ENCODE measurements at places on chromosomes 11 and 22.

DNA sequence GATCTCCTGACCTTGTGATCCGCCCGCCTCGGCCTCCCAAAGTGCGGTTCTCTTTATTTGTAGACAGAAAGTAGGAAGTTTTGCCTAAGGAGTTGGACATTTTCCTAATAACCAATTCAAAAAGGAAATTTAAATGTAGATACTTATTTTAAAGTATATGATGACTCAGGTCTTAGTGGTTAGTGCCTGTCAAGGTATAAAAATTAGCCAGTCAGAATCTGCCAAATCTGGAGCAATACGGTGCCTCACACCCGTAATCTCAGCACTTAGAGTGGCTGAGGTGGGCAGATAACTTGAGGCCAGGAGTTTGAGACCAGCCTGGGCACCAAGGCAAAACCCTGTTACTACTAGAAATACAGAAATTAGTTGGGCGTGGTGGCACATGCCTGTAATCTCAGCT is 86.7 kb upstream of the RASSF10 start:
- no peak for DNase-seq

DNA sequence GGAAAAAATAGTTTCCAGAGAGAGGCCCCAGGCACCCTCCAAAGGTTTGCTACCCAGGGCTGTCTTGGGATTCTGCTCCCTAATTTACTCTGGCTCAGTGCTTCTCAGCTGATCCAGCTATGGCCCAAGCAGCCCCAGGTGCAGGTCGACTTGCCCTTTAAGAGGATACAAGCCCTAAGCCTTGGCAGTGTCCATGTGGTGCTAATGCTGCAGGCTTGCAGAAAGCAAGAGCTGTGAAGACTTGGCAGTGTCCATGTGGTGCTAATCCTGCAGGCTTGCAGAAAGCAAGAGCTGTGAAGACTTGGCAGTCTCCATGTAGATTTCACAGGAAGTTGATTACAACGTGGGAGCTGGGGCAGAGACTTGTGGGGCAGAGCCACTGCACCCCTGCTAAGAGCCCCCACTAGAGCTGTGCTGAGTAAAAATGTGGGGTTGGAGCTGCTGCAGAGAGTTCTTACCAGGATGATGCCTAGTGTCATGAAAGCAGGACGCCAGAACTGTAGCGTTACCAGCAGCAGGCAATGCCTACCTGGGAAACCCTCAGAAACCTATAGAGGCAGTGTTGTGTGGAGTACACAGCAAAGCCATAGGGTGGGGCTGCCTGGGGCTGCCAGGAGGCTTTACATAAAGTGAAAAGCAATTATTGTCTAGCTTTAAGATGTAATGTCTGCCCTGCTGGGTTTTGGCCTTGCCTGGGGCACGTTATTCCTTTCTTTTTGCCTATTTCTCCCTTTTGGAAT is 16.1 kb upstream of the OR52K1 start:
- no peak for DNase-seq

GRCh38 chr11:87019613-87020271 is 18.0 kb upstream of the TMEM135 start:
- DNase-seq, result no peak

DNA sequence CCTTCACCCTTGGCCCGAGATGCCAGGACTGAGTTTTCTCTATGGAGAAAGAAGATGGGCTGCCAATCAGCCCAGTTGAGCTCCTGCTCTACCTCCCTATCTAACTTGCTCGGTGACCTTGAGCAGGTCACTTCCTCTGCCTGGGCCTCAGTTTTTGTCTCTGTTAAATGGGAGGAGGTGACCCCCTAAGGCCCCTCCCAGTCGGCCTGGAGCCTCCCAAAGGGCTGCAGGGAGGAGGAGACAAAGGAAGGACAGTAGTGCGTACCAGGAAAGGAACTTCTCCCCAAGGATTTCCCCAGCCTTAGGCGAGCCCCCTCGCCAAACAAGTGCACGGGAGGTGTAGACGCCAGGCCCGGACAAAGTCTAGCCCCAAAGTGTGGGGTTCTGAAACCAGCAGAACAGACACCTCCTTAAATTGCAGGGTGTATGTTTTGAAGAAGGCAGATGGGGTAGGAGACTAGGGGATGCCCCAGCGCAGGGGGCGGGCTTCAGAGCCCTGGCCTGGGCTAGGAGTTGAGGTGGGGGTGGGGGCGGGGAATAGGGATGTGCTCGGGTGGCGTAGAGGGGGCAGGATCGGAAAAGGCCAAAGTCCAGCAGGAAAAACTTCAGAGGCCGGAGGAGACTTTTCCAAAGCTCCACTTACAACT is 1.0 kb downstream of the CBX7 start:
- DNase-seq, result no peak

DNA sequence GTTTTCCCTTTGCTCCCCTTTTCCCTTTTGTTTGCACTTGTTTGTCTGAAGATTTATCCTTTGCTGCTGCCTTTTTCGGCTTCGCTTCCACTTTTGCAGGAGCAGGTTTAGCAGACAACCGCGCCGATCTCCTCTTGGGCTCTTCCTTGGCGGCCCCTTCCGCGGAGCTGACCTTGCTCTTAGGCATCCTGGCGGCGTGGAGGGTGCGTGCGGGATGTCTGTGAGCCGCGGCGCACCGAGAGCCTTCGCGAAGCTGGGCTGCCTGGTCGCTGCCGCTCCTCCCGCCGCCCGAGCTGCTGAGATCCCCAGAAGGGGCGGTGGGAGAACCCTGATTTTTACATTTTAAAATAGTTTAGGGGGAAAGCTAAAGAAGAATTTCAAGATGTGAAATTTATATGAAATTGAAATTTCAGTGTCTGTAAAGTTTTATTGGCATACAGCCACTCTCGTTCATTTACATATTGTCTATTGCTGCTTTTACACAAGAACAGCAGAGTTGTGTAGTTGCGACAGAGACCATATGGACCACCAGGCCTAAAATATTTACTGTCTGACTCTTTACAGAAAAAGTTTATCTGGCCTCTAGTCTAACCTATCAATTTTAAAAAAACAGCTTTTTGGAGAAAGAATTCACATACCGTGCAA is 105.2 kb upstream of the RRM1 start:
- DNase-seq, result no peak

- DNase-seq, result no peak
Observed at GRCh38 chr11:27171376-27171958, 130.9 kb downstream of the BBOX1 start.

GRCh38 chr11:91396236-91397133 is 828.1 kb upstream of the FAT3 start:
- no peak for DNase-seq

- DNase-seq, result no peak
Observed at GRCh38 chr22:35308480-35309021, 8.9 kb downstream of the TOM1 start.

DNA sequence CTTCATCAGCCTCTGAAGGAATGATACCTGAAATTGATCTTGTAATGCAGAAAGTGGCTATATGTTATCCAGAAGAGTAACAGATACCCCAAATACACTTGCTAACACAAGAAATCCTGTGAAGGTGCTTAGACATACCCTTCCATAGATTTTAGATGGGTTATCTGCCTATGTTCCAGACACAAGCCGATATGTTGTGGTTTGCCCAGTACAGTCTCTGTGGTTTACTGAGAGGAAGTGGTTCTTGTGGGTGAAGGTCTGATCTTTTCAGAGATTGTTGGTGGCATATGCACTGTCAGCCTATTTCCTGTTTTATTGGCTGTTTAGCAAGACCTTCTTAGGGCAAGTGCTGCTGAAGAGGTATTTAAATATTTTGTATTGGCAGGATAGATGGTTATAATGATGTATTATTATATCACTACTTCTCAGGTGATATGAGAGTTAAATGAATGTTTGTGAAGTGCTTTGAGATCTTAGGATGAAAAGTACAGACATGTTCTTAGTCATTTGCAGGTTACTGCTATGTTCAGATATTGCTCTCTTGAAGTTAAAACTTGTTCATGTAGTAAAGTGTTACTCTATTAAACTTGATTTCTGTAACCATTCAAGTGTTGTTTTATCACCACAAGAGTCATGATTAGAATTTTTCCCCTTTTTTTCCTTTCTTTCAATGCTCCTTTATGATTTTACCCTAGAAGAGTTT is 8.2 kb downstream of the ARHGEF12 start:
- DNase-seq, result no peak

- DNase-seq, result no peak
Observed at GRCh38 chr11:123677510-123677909, 23.1 kb upstream of the SCN3B start.

DNA sequence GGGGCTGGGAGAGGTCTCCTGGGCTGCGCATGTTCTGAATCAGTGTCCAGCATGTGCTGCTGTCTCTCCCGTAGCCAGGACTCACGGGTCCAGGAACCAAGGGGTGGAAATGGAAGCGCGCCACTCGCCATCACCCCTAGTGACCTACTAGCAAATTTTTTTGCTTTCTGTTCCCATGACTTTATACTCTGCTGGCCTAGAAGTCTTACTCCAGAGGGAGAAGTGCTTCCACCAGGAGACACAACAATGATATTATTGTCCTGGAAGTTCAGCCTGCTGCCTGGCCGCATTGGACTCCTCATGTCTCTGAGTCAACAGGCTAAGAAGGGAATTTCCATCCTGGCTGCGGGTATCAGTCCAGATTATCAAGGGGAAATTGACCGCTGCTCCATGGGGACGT is 729.7 kb downstream of the BRD1 start:
- no peak for DNase-seq
